K562 (cell line): ENCODE measurements at places on chromosomes 11 and 22. TPM values are rescaled to one million over a fixed set of nuclear protein-coding genes. Genes with fewer than 3 reads are reported as not detected.

- no peak for DNase-seq
Measured at GRCh38 chr11:20204681-20205080, 44.4 kb upstream of the DBX1 start.

GRCh38 chr11:114215428-114215827 is 80.8 kb upstream of the NNMT start:
- DNase-seq = peak; percentile 52

DNA sequence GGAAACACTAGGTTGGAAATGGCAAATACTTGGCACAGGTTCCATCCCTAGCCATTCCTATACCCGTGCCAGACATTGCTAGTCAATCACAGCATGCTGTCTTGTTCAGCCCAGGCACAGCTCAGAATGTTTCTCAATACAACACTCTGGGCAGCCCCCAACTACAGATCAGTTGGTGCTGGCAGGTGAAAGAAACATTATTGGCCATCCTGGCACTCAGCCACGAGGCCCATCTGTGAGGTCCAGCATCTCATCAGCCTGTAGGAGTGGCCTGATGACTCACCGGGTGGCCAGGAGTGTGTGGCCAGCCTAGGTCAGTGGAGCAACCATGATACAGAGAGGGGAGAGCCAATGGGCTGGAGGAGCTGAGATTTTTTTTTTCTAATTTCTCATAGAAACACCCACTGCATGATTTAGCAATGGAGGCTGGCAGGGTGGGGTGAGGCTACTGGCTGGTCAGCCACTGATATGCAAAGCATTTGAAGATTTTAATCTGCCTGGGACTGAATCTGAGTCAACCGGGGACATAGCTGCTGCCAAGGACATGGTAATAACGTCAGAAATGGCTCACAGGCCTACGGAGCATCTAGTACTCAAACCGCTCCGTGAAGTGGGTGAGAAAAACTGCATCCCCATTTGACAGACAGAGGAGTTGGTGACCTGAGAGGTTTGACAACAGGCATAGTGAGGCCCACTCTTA is 5.4 kb downstream of the MYO18B start:
- DNase-seq = peak; percentile 79

- DNase-seq = no peak
Measured at GRCh38 chr11:6607190-6607795, 3.7 kb downstream of the ILK start.

DNA sequence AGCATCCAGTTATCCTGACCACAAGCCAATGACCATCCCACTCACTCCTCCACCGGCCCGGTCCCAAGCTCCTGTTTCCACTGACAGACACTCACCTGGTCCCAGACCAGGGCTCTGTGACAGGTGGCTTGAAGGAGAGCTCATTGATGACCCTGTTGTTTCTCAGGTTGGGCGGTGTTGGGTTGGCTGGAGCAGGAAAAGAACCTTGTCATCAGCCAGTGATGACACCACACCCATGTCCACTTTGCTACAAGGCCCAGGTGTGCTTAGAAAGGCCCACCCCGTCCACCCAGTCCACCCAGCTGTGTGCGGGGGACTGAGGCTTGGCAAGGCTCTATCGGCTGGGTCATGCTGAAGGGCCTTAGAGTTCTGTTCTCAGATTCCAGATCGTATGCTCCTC is 42.9 kb downstream of the GAB4 start:
- no peak for DNase-seq

GRCh38 chr11:2074266-2074825 is 64.8 kb downstream of the IGF2 start:
- DNase-seq = peak; percentile 74

- no peak for DNase-seq
Measured at GRCh38 chr11:65954771-65955170, 6.8 kb upstream of the SART1 start.

- DNase-seq = no peak
Measured at GRCh38 chr11:86369668-86370067, 5.0 kb upstream of the CCDC81 start.

- DNase-seq = no peak
Measured at GRCh38 chr11:3605771-3606203, 36.0 kb downstream of the ART5 start.

DNA sequence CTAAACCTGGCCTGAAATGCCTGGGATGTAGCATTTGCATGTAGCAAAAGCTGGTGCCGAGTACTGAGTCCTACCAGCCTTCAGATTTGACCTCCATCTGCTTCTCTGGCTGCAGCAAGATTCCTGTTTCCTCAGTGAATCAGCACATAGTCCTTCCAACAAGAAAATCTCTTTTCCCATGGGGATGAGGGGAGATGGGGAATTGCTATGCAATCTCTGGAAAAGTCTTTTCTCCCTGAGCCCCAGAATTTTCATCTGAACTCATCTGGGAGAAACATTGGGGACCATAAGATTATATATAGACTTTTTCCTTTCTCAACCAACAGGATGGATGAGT is 32.0 kb upstream of the YWHAH start:
- no peak for DNase-seq

The C11orf87 gene
- total RNA-seq = not detected in 2 replicates

The PANX3 gene
- total RNA-seq = 0.18 and 0.42 TPM in 2 replicates

The MAJIN gene
- total RNA-seq = 0.24 TPM in 1 of 2 replicates, not detected in the other

The RGL4 gene
- total RNA-seq = not detected in 2 replicates

The NXPE1 gene
- 0.45 TPM in 1 of 2 replicates, not detected in the other for total RNA-seq

The TRPM5 gene
- not detected in 2 replicates for total RNA-seq

The LRRC55 gene
- not detected in 2 replicates for total RNA-seq

The OR8K1 gene
- not detected in 2 replicates for total RNA-seq
